ENCODE measurements at places on chromosomes 3 and 15. TPM values are rescaled to one million over a fixed set of nuclear protein-coding genes. Genes with fewer than 3 reads are reported as not detected.

DNA sequence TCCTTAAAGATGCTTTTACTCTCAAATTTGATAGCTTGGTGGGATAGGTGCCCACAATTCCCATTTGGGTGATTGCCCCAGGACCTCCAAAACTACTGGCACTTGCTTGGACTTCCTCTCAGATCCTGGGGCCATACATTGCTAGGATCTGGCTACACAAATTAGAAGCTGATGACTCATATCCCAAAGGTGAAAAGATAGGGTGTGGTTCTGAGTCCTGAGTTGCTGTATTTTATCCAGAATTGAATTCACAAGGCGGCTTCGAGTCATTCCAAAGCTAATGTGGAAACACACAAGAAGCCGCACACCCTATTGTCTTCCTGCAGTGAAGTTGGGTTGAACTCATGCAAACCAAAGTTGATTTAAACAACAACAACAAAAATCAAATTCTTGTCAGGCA lies 53.4 kb downstream of the DUT start:
- DNase-seq: no peak

DNA sequence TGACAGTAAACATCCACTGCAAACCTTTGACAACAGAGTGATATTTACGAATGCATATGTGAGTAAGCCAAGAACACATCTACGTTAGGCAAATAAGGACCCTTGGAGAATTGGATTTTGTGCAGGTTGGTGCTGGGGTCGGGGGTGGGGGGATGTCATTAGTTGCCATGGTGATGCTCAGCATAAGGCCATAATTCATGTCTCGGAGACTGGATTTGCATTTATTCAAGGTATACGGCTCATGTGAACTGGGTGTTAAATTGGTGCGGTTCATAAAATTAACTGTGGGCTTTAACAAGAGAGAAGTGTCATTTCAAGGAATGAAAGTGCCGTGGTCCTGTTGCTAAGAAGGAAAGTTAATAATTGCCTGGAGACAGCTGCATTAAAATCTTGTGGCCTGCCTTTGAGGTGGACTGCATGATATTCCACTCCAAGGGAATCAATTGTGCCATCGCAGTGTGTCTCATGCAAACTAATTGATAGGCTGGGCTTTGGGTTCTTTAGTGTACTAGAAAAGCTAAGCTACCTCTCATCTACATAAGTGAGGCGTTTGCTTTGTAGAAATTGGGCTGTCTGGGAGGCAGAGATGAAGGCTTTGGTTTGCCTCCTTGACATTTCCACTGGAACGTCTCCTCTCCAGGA lies 228.9 kb upstream of the FEZF2 start:
- DNase-seq: no peak

GRCh38 chr15:64052925-64053491 lies 6.7 kb upstream of the DAPK2 start:
- DNase-seq: no peak

- no peak for DNase-seq
Observed at GRCh38 chr15:56086566-56086965, 93.2 kb upstream of the NEDD4 start.

GRCh38 chr3:184619369-184619768 lies 57.8 kb downstream of the EPHB3 start:
- DNase-seq: no peak

DNA sequence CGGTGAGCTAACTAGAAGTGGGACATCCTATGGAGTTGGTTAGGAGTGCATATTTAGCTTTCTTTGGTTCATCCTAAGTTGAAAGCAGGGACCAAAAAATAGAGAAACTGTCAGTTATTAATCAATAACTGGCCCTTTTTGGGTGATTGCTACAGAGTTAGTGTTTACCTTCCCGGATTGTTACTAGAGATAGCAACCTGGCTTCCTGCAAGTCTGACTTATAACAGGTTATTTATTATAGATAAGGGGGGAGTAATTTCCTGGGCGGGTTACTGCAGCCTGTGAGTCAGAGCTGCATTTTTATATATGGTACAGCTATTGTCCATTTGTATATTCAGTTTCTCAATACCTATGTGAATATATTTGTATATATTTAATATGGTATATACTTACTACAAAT lies 522.0 kb downstream of the MFSD1 start:
- no peak for DNase-seq

SAMMSON gene
- 0.11 TPM for polyA plus RNA-seq

GRCh38 chr3:48427630-48427962 lies 2.3 kb downstream of the PLXNB1 start:
- DNase-seq: no peak

HGD gene
- polyA plus RNA-seq: 92.9 TPM

- DNase-seq: peak; percentile 51
Observed at GRCh38 chr3:13548696-13549622, at the start of gene FBLN2. Gene FBLN2, plus strand, starts transcription at chr3:13549125. Its CDS starts 21,231 bp downstream, at chr3:13570356.

DNA sequence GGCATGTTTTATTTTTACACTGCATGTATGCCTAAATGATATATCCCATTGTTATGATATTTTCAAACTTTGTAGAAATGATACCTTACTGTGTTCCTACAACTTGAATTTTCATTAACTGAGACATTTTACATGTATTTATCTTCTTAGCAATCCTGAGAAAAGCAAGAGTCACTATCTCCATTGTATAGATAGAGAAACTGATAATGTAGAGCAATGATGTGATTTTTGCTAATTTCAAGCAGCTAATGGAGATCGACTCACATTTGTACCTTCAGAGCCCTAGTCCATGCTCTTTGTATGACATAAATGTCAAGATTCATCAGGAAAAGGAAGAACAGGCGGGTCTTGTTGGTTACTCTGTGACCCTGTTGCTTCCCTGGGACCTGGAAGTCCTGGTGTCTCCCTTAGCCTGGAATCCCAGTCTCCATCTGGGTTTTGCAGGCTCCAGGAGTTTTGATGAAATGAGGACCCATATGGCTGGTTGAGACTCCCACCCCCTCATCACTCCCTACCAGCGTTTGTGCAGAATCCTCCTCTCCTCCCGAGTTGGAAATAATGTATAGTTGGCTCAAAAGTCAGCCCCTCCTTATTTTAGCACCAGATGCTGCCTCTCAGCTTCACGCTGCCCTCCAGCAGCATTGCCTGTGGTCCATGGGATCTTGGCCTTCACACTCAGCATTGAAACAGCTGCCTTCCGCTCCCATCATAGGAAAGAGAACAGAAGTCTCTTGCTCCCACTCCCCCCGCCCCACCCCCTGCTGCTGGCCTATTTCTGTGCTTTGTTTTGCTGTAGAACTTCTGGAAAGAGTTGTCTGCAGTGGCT lies 67.1 kb downstream of the APBA2 start:
- DNase-seq: no peak

DNA sequence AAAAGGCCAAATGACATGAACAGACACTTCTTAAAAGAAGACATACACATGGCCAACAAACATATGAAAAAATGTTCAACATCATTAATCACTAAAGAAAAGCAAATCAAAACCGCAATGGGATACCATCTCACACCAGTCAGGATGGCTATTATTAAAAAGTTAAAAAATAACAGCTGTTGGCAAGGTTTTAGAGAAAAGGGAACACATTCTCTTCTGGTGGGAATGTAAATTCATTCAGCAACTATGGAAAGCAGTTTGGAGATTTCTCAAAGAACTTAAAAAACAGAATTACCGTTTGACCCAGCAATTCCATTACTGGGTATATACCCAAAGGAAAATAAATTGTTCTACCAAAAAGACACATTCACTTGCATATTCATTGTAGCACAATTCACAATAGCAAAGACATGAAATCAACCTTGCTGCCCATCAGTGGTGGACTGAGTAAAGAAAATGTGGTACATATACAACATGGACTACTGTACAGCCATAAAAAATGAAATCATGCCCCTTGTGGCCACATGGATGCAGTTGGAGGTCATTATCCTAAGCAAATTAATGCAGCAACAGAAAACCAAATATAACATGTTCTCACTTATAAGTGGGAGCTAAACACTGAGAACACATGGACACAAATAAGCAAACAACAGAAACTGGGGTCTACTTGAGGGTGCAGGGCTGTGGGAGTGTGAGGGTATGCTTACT lies 190.7 kb upstream of the MCTP2 start:
- no peak for DNase-seq

DNA sequence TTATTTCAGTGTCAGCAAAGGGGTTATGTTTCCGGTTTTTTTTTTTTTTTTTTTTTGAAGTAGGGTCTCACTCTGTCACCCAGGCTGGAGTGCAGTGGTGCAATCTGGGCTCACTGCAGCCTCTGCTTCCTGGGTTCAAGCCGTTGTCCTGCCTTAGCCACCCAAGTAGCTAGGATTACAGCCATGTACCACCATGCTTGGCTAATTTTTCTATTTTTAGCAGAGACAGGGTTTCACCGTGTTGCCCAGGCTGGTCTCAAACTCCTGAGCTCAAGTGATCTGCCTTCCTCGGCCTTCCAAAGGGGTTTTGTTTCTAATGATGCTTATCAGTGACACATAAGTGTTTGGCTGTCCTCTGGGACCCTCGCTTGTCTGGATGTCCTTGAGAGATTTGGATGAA lies 235.7 kb upstream of the C2CD4B start:
- no peak for DNase-seq

- DNase-seq: no peak
Observed at GRCh38 chr3:47056705-47057104, 77.2 kb downstream of the NBEAL2 start.

GRCh38 chr3:48187579-48188265 lies 495 bp downstream of the CDC25A start:
- peak; percentile 39 for DNase-seq

GRCh38 chr3:177961784-177962183 lies 574.5 kb upstream of the KCNMB2 start:
- DNase-seq: no peak

MYO5C gene
- 19.0 TPM for polyA plus RNA-seq

GRCh38 chr3:141268306-141268705 lies 36.7 kb downstream of the PXYLP1 start:
- no peak for DNase-seq

IL17RB gene
- 14.6 TPM for polyA plus RNA-seq

GRCh38 chr3:159219231-159219630 lies 417.4 kb downstream of the MFSD1 start:
- no peak for DNase-seq

GRCh38 chr15:67790610-67791319 lies 34.5 kb upstream of the SKOR1 start:
- DNase-seq: no peak

GOLGA6B gene
- polyA plus RNA-seq: 0.19 TPM

GRCh38 chr3:45980819-45981218 lies 14.8 kb downstream of the FYCO1 start:
- no peak for DNase-seq

BOC gene
- 23.5 TPM for polyA plus RNA-seq

DNA sequence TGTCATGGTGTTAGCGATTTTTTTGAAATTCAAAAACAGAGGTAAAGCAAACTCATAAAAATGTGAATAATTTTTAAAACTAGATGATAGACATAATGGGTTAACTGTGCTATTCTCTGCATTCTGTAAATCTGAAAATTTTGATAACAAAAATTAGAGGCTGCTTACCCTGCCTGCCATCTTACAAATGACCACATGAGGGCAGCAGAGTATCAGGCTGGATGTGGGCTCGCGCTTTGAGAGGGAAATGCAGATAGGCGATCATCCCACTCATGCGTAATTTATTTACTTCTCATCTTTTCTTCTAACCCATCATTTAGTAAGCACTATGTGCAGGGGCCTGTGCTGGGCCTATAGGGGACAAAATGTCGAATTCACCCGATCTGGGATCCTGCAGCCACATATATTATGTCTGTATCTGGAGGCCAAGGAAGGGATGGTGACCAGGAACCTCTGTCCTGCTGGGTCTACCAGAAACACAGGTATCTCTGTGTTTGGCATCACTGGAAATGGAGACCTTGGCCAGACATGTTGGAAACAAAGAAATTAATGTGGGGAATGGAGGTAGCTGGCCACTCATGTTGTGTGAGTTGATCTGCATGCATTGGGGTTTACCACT lies 7.8 kb upstream of the RAD18 start:
- DNase-seq: peak; percentile 44

DNA sequence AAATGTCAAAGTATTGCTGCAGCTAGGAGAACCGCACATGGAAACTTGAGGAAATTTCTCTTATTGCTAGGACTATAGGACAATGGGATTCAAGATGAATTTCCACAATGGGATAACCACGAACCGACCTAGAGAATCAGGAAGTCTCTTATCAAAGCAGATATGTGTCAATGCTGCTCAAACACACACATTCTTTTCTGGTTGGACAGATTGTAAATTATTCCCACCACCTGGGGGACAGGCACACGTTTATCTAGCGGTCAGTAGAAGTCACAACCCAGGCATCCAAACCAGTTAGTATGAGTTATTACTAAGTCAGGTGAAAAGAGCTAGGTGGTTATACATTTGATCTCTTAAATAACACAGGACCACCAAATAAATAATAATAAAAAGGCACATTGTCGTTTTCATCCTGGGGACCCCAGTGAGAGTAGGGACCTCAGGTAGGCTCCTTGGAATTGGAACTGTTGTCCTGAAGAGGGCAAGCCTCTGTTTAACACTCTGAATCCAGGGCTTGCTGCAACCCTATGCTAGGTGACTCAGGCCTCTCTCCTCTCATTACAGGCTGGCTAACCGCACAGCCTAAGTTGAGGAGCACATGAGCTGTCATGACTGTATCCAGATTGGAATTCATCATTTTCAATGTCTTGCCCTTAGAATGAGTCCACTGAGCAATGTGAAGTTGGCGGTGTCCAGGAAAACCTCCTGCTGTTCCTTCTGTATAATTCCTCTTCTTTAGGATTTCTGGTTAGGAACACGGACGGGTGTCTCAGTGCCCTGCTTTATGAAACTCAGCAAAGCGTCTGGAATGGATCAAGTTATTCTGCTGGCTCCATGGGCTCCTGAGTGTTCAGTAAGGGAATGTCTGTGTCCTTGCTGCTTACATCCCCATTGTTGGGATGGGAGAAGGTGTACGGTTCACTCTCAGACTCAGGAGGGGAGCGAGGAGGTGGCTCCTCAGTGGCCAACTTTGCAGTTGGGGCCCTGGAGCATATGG lies 59.0 kb downstream of the CLEC3B start:
- no peak for DNase-seq

DNA sequence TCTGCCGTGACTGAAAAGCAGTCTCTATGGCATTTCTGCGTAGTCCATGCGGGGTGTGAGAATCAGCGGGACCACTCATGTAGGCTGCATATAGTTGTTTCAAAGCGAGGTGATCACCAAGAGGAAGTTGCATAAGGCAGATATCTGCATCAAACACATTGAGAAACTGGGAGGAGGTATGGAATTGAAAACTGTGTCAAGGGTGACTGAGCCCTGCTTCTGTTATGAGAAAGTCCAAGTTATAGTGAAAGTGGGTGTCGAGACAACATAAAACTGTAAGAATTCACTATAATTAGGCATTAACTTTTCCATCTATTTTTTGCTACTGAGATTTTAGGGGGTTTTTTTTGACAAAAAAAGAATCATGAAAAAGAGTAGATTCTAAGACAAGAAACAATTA lies 109.3 kb downstream of the ZIC1 start:
- DNase-seq: no peak

SPTBN5 gene
- 2.6 TPM for polyA plus RNA-seq

DNA sequence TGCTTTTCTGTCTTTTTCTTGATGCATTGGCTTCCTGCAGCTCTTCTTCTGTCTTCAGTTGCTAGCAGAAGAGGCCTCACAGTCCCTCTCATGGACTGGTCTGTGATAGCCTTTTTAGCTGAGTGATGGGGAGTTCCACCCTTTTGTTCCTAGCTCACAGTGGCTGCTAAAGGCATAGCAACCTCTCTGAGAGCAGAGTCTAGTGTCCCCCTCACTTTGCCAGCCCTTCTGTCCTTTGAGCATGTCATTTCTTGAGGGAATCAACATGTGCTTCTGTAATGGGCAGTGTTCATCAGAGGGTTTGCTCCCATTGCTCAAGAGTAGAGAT lies 44.4 kb downstream of the GAP43 start:
- DNase-seq: no peak

GRCh38 chr3:40173227-40173721 lies 136.2 kb upstream of the EIF1B start:
- no peak for DNase-seq

PLA2G4D gene
- not detected for polyA plus RNA-seq
